AML-193 (cell line): ENCODE measurements at places on chromosomes 3 and 15.
A peak's percentile ranks its signal among the peaks of the same experiment; 100 is the strongest.

- no peak for DNase-seq
Measured at GRCh38 chr15:79543097-79543496, 111.0 kb downstream of the MINAR1 start.

DNA sequence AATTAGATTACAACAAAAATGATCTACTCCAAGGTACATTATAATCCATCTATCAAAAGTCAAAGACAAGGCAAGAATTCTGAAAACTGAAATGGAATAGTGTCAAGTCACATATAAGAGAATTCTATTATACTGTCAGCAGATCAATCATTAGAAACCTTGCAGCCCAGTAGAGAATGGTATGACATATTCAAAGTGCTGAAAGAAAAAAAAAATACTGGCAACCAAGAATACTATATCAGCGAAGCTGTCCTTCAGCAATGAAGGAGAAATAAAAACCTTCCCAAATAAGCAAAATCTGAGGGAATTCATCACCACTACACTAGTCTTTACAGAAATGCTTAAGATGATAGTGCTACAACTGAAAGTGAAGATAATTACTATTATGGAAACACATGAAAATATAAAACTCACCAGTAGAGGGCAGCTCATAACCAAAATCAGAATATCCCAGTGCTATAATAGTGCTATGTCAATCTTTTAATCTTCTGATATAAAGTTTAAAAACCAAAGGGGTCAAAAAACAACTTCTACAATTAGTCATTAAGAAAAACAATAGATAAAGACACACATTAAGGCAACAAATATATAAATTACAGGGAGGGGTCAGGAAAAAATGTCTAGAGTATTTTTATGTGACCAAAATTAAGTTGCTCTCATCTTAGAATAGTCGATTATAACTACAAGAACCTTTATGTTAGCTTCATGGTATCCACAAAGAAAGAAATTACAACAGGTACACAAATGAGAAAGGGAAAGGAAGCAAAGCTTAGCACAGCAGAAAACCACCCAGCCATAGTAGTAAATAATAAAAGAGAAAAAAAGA is 190.7 kb upstream of the CNTN6 start:
- DNase-seq, result peak; percentile 31

DNA sequence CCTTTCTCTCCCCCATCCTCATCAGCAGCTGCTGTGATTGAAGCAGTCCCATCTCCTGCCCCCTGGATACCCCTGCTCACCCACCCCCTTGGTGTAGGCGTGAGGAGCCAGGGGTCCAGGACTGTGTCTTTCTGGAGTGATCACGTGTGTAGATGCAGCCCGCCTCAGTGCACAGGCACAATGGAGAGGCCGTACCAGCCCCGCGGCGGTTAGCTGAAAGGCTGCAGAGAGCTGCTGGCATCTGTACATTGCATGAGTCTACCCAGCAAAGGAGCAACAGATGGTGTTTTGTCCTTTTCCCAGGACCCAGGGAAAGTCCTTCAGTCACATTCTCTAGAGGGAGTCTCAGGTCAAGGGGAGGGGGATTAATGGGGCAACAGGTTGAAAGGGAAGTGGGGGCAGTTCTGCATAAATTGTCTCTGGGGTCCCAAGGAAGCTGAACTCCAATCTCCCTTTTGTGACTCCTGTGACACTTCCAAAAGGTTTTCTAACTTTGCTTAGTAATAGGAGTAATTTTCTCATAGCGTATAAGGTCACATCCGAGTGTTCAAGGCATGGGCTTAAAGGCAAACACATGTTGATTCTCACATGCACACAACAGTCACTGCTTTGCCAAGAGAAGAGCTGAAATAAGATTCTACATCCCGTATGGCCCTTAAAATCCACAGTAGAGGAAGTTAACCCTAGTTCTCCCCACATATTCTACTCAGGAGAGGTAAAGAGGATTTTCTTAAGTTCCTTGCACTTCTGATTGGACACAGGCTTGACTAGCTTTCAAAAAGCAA is 7.1 kb downstream of the CSPG5 start:
- DNase-seq, result no peak

- no peak for DNase-seq
Measured at GRCh38 chr15:84572231-84572630, 28.6 kb upstream of the ZSCAN2 start.

- DNase-seq, result no peak
Measured at GRCh38 chr15:71334873-71335272, 219.6 kb downstream of the THSD4 start.

DNA sequence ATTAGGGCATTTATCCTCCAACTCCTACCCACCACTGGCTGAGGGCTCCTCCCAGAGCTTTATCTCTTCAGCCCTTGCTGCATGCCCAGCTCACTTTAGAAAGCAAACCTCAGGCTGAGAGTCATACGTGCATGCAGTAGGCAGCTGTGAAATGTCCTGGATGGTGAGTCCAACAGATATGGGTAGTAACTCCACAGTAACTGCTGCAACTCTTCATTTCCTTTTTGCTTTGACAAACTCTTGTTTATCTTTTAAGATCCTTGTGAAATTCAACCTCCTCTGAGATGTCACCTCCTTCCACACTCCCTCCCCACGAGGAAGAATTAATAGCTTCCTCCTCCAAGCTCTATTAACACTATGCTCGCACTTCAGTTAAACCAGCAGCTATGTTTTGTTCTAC is 35.9 kb upstream of the CTNNB1 start:
- no peak for DNase-seq

- DNase-seq, result no peak
Measured at GRCh38 chr15:41900526-41901380, 6.9 kb upstream of the SPTBN5 start.

DNA sequence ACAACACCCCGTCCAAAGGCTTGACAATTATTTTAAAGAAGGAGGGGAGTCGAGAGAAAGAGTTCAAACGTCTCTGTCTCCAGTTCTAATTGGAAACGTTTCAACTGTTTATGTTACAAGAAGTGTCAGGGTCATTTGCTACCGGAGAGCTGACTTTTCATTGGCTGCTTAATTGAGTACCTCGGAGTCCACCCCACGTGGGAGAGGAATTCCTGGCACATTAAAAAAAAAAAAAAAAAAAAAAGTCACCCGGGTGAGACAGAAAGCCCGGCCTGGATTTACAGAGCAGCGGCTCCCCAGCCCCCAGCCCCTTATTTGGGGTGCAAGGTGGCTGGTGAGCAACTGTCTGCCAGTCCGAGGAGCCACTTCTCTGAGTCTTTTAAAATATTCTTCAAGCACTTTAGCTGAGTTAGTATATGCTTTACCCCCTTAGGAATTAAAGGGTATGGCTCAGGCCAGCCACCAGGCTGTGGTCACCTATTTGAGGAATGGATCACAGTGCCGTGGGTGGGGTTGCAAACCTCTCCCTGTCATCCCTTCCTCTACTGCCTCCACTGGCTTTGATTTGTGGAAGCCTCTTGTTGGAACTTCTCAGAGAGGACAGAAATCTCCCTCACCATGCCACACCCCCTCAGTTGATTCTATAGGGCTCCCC is 3.9 kb upstream of the TLE3 start:
- peak; percentile 19 for DNase-seq

DNA sequence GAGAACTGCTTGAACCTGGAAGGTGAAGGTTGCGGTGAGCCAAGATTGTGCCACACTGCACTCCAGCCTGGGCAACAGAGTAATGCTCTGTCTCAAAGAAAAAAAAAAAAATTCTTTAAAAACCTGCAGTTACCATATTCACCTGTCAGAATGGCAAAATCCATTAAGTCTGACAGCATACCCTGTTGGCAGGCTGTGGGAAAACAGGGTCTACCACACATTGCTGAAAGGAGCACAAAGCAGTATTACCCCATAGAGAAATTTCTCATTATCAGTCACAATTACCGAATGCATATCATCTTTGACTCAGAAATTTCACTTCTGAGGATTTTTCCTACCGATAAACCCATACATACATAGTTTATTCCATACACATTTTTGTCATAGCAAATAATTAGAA is 264.1 kb upstream of the SLCO3A1 start:
- no peak for DNase-seq

DNA sequence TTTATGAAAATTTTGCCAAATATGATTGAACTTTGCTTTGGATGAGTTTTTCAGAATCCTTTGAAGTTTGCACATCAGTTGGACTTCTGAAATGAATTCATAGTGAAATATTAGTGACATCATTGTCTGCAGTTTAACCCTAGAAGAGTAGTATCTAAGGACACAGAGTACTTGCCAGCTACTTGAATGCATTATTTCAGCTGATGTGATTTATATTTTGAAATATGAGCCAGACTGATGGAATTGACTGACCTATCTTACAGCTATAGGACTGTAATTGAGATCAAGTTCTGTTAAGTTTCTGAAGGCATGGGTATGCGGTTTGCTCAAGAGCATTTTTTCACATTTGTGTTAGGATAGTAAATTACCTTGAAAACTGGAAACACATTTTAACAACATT is 51.2 kb downstream of the LYSMD4 start:
- DNase-seq, result no peak

GRCh38 chr3:177439694-177440269 is 242.5 kb upstream of the TBL1XR1 start:
- no peak for DNase-seq

DNA sequence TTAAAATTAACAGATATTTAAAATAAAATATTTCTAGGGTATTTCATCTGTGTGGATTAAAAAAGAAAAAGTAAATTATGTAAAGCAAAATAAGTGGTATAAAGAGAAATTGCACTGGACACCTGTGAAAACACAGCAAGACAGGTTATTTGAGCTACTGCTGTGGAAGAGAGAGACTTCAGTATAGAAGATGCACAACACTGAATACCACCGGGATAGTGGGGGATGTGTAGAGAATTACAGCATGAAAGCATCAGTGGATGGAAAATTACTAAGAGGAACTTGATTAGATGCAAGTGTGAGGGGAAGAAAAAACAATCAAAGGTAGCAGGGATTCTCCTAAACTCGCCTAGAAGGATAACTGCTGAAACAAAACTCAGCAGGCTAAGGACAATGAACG is 1242.5 kb upstream of the GBE1 start:
- DNase-seq, result no peak

- DNase-seq, result no peak
Measured at GRCh38 chr3:14441920-14442300, 39.5 kb downstream of the SLC6A6 start.

DNA sequence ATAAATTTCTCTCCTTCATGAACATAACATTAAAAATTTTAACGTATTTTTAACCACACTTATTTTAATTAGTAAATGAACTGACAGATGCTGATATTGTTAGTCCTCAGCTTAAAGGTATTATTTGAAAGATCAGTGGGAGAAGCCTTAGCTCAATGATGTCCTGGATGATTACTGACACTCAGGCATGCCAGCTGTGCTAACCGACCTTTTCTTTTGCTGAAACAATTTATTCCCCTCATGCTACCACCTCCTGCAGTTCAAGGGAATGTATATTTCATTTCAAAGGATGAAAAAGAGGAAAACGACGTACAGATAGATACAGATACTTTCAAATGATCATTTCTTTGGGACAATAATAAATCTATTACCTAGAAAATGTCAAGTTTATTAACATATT is 620.8 kb downstream of the FGF12 start:
- DNase-seq, result no peak

GRCh38 chr3:72079369-72079872 is 294.5 kb upstream of the PROK2 start:
- DNase-seq, result no peak

DNA sequence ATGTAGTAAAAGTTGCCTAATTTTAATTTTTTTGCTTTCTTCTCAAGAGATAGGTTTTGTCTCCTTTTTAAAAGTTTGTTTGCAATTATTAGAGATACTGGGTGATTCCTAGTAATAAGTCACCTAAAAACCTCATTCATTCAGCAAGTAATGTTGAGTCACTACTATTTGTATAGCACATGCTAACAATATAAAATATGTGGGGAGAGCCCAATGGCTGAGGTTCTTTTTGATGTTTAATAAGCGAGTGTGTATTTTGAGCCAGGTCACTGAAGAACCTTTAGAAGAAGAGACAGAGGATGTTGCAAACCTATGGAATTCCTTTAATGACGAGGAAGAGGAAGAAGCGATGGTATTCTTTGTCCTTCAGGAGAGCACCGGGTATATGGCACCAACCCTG is 123.7 kb upstream of the CHRM5 start:
- no peak for DNase-seq

DNA sequence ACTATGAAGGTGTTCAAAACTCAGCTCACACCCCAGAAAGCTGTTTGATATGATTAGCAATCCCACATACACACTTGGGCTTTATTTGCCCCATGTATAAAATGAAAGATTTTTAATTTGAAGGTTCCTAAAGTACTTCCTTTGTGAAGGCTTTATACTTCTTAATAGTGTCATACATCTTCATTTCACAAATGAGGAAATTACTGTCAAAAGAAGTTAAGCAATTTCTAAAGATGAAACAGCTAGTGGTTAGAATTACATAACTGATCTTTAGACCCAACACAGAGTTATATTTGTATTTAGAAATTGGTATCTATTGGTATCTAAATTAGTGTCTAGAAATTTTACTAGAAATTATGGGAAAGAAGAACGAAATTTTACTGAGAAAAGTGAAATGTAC is 7.1 kb downstream of the CD200R1 start:
- DNase-seq, result peak; percentile 93

DNA sequence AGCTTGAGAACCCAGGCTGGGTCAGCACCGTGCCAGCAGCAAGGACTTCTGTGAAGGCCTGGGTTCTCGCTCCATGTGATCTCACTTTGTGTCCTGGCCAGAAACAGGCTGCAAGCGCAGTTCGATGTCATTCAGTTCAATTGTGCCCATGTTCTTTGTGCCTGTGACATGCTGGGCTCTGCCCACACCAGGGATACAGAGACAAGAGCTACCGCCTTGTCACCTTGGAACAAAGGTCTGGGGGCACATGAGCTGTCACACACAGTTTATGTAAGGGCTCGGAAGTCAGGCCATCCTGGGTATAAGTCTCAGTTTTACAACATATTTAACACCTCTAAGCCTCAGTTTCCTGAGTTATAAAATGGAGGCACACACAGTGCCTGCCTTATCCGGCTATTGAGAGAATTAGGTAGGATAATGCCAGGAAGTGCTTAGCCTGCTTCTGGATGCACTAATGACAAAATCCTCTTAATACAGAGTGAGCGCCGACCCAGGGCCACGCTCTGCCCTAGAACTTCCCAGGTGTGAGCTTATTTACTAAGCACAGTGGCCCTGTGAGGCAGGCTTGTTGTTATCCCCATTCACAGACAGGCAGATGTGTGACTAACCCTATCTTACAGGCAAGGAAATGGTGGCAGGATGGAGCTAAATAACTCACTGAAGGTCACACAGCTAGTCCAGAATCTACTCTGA is 50.4 kb upstream of the LIMD1 start:
- DNase-seq, result no peak

- DNase-seq, result no peak
Measured at GRCh38 chr15:69660658-69661405, 208.2 kb downstream of the RPLP1 start.

- no peak for DNase-seq
Measured at GRCh38 chr15:29452881-29453731, 183.5 kb upstream of the NSMCE3 start.

DNA sequence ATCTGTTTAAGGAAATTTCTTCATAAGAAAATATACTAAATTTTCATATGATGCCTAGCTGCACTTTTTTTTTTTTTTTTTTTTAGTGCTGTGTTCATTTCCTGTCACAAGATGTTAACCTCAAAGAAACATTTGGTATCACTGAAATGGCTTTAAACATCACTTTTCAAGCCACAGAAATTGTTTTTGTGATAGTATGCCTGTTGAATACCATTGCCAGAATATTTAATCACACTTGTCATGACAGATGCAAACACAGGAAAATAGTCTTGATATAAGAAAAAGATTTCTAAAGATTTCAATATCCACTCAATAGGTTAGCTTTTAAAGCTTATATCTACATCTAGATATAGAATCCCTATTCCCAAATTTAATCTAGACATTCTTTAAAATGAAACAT is 608.5 kb upstream of the AGTR1 start:
- no peak for DNase-seq
